Activated CD4-positive, alpha-beta T cell treated with anti-CD3 and anti-CD28 coated beads, Interleukin-2, amount 50 U/mL, for 48 hours (primary cell): ENCODE measurements at places on chromosomes 1 and 21.

DNA sequence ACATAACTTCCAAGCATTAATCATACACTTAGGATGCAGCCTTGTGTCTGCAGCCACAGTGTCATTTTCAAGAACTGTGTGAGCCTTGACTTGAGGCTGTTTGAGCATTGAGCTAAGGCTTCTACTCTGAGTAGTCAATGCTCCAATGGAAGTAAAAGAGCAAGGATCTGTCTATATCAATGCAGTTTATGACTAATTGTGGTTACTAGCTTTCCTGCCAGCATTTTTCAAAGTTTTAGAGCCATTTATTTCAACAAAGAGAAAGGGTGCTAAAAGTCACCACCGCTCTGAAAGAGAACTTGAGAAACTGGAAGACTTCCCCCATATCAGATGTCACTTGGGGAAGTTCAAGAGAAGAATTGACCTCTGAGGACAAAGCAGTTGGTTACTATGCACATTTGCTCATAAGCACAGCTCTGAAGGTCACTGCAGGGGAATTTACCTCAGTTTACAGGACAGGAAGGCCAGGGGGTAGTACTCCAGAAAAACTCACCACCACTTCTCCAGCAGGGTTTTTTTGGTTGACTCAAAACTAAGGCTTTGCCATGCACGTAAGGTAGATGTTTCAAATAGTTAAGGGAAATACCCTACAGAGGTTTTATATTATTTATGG lies 24.5 kb upstream of the RGS1 start:
- no peak for DNase-seq

DNA sequence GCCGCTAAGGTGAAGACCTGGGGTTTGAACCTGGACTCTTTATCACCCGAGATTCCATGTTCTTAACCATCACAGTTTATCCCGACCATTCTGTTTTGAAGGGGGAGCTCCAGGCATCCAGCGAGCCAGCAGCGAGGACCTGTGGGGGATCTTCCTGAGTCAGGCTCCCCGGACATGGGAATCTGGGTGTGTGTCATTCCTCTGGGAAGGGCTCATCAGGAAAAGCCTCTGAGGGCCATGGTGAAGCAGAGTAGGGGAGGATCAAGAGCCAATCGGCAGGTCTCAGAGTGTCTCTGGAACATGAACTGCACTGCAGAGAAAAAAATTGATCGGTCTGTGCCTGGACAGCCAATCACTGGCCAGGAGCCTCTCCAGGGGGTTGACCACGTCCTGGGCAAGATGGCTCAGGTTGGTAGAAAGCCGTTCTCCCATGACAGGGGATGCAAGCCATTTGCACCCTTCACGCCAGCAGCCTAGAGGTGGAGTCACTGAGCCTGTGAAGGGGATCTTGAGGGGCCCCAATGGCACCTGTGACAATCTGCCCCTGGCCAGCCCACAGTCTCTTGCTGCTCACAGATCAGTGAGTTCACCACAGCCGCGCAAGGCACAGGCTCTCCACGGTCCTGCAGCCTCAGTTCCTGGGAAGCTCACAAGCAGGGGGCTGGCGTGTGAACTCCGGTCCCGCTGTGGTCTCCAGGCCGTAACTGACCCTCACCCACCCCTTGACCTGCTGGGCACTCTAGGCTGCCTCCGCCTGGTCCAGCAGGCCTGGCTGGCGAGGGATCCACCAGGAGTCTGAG lies 20.4 kb upstream of the ACTRT2 start:
- no peak for DNase-seq

GRCh38 chr1:26913754-26914619 lies at the start of gene NR0B2:
Gene NR0B2 (minus strand): TSS chr1:26913975. CDS start chr1:26913940, 35 bp downstream.
- DNase-seq = no peak

DNA sequence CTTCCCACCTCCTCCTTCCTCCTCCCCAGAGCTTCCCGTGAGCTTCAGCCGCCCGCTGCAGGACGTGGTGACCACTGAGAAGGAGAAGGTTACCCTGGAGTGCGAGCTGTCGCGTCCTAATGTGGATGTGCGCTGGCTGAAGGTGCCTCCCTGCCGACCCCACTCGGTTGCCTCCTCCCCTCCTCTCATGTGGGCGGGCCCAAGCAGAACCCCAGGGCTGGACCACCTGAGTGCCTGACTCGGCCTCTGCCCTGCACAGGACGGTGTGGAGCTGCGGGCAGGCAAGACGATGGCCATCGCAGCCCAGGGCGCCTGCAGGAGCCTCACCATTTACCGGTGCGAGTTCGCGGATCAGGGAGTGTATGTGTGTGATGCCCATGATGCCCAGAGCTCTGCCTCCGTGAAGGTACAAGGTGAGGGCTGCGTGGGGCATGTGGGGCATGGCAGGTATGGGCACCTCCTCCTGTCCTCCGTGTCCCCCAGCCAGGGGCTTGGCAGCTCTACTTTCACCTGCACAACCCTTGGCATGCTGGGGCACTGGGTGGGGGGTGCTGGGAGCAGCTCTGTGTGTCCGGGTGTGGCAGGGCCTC lies 69.2 kb downstream of the OBSCN start:
- no peak for DNase-seq

GRCh38 chr1:22854688-22855565 lies 117.7 kb downstream of the LACTBL1 start:
- no peak for DNase-seq

- DNase-seq = no peak
These were observed 44.9 kb upstream of the LIN9 start for GRCh38 chr1:226353698-226354525.
